ENCODE measurements at places on chromosomes 4 and X.

DNA sequence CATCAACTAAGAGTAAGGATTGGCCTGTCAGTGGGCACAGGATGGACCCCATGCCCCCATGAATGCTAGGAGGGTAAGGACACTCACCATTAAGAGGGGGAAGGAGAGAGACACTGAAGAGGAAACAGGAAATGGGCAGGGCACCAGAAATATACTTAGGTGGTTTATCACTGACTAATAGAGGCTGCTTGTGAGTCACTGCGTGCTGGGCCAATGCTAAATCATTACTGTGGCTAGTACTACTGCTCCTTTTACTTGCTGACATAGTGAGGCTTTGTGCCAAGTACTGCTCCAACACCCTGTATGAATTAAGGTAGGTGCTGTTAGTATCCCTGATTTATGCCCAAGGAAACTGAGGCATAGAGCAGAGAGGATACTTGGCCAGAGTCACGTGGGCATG lies 130.4 kb upstream of the FRMPD4 start:
- peak; percentile 52 for DNase-seq

GRCh38 chr4:39324897-39325613 lies 41.1 kb downstream of the RFC1 start:
- peak; percentile 12 for DNase-seq

GRCh38 chr4:180391613-180392012 lies 1851.6 kb upstream of the TENM3 start:
- no peak for DNase-seq

- no peak for DNase-seq
These were observed 7.9 kb downstream of the MFSD8 start for GRCh38 chr4:127957105-127957504.

GRCh38 chr4:183790661-183791060 lies 114.4 kb upstream of the STOX2 start:
- no peak for DNase-seq

DNA sequence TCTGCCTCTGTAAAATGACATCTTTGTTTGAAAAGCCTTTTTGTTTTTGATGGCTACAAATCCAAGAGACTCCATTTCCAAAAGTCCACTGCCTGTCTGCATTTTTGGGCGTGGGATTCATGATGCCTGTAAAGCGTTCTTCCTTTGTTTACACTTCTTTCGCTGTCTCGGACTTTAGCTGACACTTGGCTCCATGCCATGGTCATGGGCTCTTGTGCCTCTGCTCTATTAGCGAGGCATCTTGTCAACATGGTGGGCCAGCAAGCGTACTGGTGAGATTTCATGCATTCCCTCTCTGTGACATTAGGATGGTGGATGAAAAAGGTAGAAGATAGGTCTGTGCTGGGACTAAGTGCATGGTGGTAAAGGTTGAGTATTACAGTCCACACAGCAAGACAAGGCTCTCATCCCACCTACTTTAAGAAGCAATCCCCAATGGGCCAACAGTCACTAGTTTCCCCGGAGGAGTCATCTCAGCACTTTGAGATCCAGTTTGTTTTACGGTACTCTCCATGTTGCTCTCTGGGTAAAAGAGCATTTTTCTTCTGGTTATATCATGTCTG lies 298.2 kb upstream of the KLF3 start:
- DNase-seq, result no peak

- DNase-seq, result no peak
These were observed 1.1 kb upstream of the PGRMC2 start for GRCh38 chr4:128288689-128289106.

DNA sequence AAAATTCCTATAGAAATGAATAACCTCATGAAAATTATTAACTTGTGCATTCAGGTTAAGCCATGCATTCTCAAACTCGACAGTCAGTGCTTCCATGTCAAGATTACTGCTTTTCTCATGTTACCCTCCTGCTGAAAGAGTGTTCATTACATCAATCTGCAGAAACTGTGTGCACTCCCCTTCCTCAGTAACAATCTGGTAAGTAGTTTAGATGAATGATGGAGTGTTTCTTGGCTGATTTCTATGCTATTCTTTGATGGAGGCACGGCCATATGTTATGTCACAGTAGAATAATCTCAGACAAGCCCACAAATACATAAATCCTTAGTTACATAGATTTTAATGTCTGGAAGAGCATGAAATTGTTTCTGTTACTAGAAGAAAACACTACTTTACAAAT lies 193.3 kb upstream of the FAM47A start:
- DNase-seq, result no peak

- DNase-seq, result no peak
These were observed 74.4 kb upstream of the EFNB1 start for GRCh38 chrX:68754406-68754805.

DNA sequence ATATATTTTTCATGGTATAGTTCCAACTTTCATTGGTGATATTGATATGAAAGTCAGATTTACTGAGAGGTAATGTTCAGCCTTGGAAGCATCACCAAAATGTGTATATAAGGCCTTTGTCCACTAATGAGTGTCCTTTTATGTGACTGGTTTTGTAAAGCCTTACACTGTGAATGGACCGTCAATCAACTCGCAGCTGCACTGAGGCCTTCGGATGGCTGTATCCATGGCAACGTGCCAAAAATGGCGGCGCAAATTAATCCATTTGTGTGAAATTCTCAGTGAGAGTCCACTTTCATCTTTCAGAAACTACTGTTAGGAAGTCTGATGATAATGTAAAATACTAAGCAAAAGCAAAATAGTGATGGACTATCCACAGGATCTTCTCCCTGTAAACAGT lies 131.7 kb downstream of the SPCS3 start:
- no peak for DNase-seq

DNA sequence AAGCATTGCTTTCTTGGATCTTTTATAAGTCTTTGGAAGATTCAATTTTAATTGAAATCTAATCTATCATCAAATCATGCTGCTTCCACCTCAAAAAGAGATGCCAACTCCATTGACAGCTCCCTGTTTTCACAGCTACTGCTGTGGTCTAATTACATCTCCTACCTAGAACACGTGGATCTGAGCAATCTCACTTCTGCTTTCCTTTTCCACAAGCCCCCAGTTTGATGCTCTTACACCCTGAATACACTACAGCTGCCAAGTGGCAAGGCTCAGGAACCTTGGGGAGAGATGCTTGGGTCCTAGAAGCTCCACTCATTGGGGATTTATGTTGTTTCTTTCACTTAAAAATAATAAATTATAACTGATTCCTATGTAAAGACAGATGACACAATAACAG lies 172.0 kb downstream of the CFAP299 start:
- no peak for DNase-seq
